Daoy (cell line): ENCODE measurements at places on chromosomes 5 and 9. TPM values are rescaled to one million over a fixed set of nuclear protein-coding genes. Genes with fewer than 3 reads are reported as not detected.
A peak's percentile ranks its signal among the peaks of the same experiment; 100 is the strongest.

DNA sequence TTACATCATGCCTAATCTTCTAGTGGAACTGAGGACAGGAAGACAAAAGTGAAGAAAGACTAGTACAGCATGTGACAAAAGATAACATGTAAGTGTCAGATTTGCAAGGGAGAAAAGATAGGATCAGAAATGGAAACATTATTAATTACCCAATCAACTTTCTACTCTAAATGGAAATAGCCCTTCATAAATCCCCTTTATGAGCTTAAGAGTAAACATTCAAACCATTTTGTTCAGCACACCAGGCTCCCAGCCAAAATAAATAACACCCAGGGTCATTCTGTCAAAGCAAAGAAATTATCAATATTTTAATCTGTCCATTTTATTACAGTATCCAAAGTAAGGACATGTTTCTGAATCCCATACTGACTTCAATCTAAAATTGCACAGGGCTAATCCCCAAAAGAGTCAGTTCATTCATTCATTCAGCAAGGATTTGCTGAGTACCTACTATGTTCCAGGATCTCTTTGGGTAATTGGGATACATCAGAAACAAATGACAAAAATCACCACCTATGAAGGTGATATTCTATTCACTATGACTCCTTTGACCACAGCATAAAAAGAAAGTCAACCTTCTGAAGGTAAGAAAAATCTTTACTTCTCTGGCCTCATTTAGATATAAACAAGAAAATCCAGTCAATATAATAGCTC is 5.3 kb downstream of the PRELID2 start:
- DNase-seq, result no peak

DNA sequence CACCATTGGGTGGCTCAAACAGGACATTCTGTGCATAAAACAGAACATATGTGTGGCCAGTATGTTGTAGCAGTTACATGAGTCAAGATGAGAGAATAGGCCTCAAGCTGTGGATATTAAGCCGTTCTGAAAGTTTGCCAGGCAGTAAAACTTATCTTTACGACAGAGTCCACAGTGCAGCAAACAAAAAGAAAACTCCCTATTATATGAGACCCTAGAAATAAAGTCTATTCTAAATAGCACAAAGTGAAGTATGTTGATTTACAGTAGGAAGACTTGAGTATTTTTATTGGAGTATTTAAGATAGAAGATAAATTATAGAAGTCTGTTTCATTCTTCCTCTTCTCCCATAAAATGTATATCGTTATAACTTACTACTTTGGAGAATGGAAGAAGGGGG is 271.5 kb downstream of the ADGRV1 start:
- DNase-seq, result no peak

The DBH gene
- not detected in 2 replicates for total RNA-seq

DNA sequence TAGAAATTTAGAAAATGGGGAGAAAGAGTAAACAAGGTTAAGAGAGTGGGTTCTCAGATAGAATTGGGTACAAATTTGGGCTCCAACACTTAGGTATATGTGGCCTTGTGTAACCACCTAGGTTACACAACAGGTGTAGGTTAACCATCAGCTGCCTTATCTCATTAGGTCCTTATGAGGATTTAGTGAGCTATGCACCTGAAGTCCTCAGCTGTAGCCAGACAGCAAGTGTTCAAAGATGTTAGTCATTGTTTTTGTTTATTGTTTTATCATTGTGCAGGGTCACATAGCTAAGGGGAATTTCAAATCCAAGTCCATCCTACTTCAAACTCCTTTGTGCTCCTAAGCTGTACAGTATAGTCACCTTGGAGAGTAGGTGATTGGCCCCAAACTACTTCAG is 970 bp upstream of the TRIM32 start:
- DNase-seq, result no peak

The SLC6A3 gene
- total RNA-seq, result not detected in 2 replicates

GRCh38 chr5:147223343-147223742 is 11.5 kb upstream of the STK32A start:
- DNase-seq, result no peak

DNA sequence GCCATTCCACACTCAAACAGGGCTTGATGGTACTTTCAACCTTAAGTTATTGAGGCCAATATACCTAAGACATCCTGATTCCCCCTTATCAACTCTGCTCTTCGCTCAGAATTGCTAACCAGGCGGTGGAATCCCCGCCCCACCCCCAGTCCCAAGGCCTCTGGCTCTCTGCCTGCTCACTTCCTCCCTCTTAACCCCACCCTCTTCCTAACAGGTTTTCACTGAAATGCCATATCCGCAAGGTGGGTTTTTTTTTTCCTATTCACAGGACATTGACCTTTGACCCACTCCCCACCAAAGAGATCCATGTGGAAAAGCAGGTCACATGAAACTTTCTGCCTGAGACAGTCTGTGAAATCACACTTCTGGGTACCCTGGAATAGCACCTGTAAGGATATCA is 66.6 kb upstream of the IFNK start:
- DNase-seq, result no peak

DNA sequence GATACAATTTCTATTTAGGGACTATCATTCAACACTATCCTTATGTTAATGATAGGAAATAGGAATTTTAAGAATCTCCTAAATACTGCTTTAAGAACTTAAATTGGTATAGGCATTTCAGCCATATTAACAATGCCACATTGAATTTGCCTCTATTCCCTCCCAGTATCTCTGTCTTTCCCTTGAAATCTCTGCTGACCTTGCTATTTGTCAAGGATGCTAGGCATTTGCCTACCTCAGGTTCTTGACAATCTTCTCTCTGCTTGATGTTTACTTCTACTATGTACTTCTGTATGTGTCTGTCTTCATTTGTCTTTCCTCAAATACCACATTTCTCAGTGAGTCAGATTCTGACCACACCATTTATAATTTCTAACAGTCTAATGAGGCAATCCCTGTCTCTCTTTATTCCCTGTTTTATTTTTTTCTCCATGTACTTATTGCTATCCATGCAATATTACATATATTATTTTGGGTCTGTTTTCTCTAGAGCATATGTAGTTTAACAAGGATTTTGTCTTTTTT is 1461.4 kb upstream of the CDH9 start:
- no peak for DNase-seq

DNA sequence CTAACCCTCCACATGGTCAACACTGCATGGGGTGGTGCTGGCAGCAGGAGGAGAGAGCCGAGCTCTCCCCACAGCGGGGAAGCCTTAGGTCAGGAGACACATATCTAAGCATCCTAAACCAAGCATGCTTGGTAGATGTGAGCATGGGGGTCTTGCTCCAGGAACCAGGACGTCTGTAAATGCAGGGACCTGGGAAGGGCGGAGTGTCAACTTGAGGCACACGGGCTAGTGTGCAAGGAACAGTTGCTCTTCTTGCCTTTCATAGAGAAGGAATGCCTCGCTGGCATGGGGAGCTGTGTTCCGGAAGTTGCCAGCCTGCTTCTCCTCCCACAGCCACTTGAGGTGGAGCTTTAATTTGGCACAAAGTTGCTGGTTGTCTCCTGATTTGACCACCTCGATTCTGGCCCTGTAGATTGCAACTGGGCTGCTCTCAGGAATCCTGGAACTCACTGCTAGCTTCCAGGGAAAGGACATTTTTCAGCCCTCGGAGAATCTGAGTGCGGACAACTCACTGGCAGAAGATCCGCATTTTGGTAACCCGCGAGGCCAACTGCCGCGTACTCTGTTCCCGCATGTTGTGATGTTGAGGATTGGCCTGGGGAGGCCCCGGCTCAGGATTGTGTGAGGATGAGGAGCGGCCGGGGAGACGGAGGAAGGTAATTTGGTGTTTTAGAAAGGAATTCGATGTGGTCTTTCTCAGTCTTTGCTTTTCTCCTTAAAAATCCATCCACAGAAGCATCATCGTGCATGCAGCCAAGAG is 370.3 kb upstream of the IRX1 start:
- DNase-seq, result peak; percentile 35

The CBY3 gene
- total RNA-seq, result not detected in 2 replicates

GRCh38 chr9:120645760-120646159 is 65.8 kb upstream of the CDK5RAP2 start:
- DNase-seq, result no peak

DNA sequence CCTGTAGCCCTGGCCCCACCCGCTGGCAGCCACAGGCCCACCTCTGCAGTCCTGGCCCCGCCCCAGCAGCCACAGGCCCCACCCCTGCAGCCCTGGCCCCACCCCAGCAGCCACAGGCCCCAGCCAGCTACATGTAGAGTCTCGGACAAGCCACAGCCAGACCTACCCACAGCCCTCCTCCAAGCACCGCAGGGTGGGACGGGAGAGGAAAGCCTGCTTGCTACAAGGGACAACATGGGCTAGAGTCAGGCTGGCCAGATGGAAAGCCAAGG is 49.5 kb upstream of the SARDH start:
- peak; percentile 61 for DNase-seq

- DNase-seq, result peak; percentile 94
Observed at GRCh38 chr5:74631081-74631953, 9.2 kb downstream of the ENC1 start.

The PELO gene
- total RNA-seq, result 26.4 and 28.1 TPM in 2 replicates

DNA sequence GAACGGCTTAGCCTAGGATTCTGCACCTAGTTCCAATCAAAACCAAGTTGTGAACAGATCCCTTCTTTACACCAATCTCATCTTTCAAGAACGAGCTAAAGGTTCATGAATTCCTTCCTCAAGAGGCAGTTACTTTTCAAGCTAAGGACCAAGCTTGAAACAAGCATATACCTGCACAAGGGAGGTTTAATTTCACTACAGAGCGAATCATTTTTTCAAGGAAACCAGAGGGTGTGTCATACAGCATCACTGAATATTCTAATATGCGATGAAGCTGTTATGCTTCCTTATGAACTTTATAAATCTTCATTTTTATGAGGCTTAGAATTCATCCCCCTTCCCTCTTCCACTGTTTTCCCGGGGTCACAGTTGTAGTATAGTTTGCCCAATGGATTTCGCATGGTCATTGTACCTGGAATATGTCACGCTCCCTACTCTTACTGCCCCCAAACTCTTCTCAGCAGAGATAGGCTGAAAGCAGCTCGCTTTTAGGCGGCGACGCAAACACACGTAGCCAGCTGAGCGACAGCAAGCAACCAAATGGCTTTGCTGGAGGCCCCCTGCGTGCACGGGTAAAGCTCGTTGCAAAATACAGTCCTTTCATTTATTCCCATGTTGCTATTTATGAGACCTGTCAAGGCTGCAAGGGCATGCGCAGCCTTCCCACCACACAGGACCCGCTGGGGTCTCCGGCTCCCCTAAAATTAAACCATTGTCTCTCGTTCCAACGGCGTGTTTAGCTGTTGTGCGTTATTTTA is 832 bp downstream of the LMBRD2 start:
- peak; percentile 55 for DNase-seq

- no peak for DNase-seq
Observed at GRCh38 chr5:115170134-115170928, 623 bp upstream of the TRIM36 start.

GRCh38 chr9:16315720-16316119 is 554.8 kb downstream of the BNC2 start:
- DNase-seq, result no peak

DNA sequence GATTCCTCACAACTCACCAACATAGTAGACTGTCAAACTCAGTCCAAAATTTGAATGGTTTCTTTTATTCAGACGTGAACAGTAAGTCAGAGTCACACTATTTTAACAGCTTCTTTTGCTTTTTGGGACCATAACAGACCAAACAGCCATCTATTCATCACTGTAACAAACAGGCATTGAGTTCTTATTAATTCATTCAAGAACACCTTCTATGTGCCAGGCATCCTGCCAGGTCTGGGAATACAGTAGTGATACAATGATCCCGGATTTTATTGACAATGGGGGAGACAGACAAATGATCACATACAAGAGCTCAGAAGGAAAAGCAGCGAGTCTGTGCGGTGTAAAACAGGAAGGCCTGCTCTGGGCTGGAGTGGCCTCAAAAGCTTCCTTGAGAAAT is 153.3 kb upstream of the ERCC6L2 start:
- DNase-seq, result no peak

- DNase-seq, result peak; percentile 89
Observed at GRCh38 chr9:72441848-72442607, 77.0 kb upstream of the ZFAND5 start.

- DNase-seq, result no peak
Observed at GRCh38 chr9:17291766-17292165, 156.9 kb downstream of the CNTLN start.

DNA sequence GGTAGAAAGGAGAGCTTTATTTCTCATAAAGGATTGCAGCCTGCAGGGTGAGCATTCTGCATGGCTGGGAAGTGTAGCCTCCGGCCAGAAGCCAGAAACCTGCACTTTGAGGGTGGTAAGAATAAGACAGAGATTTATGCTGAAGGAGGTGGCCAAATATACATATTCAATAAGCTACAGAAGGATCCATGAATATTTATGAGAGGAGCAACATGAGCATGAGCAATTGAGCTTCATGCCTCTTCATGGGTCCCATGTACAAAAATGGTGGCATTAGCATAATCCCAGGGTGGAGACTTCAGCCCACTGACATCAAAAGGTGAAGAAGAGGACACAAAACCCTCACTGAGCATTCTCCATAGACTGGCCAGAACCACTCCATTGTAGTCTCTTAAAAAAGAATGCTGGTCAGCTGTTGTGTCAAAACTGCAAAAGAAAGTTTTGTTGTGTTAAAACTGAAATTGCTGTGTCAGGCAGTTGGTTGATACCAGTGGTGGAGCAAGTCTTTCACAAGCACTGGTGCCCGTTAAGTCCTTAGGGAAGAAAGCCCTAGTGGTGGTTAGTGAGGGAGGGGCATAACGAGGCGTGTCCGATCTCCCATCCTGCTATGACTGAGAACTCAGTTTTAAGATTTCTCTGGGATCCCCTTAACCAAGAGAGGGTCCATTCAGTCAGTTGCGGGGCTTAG is 160.8 kb upstream of the MAP1B start:
- no peak for DNase-seq

DNA sequence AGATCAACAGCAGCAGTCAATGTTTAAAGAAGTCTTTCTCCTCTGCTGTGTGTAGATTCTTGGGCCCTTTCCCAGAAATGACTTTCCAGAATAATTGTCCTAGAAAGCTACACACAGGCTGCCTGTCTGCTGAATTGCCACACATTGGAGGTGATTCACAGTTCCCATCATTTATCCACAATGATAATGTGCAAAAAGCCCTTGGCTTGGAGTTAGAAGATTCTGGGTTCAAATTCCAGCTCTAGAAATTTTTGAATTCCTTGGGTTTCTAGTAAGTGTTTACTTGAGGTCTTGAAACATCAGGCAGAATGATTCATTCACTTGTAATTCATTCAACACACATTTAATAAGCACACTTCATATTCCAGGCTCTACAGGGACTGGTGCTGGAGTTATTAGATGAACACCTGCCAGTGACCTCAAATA is 28.6 kb upstream of the EPB41L4B start:
- DNase-seq, result peak; percentile 80

- no peak for DNase-seq
Observed at GRCh38 chr9:132989414-132989996, 11.0 kb downstream of the GFI1B start.

The FOXD4L5 gene
- not detected in 2 replicates for total RNA-seq

The PLAC8L1 gene
- 0.83 and 0.91 TPM in 2 replicates for total RNA-seq
